Endothelial cell of coronary artery (primary cell): ENCODE measurements at places on chromosomes 16 and 17. TPM values are rescaled to one million over a fixed set of nuclear protein-coding genes. Genes with fewer than 3 reads are reported as not detected.

Gene BRIP1
- total RNA-seq: 5.1 and 6.4 TPM in 2 replicates

Gene GNG13
- total RNA-seq: not detected in 2 replicates

Gene PRSS8
- not detected in 2 replicates for total RNA-seq

Gene COX6A2
- total RNA-seq: not detected in 2 replicates

Gene HOXB7
- total RNA-seq: 0.90 and 2.2 TPM in 2 replicates

Gene PDILT
- not detected in 2 replicates for total RNA-seq

Gene TEDC2
- total RNA-seq: 4.1 and 6.3 TPM in 2 replicates

Gene SCNN1B
- under 0.01 TPM in 1 of 2 replicates, not detected in the other for total RNA-seq

Gene SOST
- not detected in 2 replicates for total RNA-seq

Gene RMI2
- total RNA-seq: 3.0 and 7.1 TPM in 2 replicates

Gene TP53TG3C
- not detected in 2 replicates for total RNA-seq

Gene TLCD2
- 1.1 and 1.6 TPM in 2 replicates for total RNA-seq

Gene BRICD5
- total RNA-seq: 1.6 and 2.4 TPM in 2 replicates

Gene KRTAP16-1
- total RNA-seq: not detected in 2 replicates

Gene CTU2
- 24.8 TPM in 2 replicates for total RNA-seq

Gene CD300LF
- not detected in 2 replicates for total RNA-seq

Gene RNF222
- not detected in 2 replicates for total RNA-seq

Gene CFAP52
- total RNA-seq: not detected in 2 replicates

Gene TBC1D3C
- 0.38 TPM in 1 of 2 replicates, not detected in the other for total RNA-seq

Gene TP53TG3F
- total RNA-seq: not detected in 2 replicates

Gene KRTAP17-1
- not detected in 2 replicates for total RNA-seq

Gene ACSM5
- not detected in 2 replicates for total RNA-seq

Gene KRTAP2-1
- not detected in 2 replicates for total RNA-seq

Gene SNAI3
- total RNA-seq: under 0.01 and 0.09 TPM in 2 replicates

Gene KRT12
- total RNA-seq: not detected in 2 replicates

Gene NKIRAS2
- 30.4 and 33.5 TPM in 2 replicates for total RNA-seq

Gene FBXO39
- 0.56 and 1.3 TPM in 2 replicates for total RNA-seq

Gene ERN2
- total RNA-seq: not detected in 2 replicates

Gene NOG
- total RNA-seq: 3.2 and 4.4 TPM in 2 replicates

Gene KRTAP1-1
- not detected in 2 replicates for total RNA-seq

Gene TMC8
- total RNA-seq: 0.09 TPM in 2 replicates

Gene CTRB2
- total RNA-seq: not detected in 2 replicates

Gene QPRT
- under 0.01 and 0.19 TPM in 2 replicates for total RNA-seq

Gene MPO
- not detected in 2 replicates for total RNA-seq

Gene ZNF624
- 3.8 and 5.1 TPM in 2 replicates for total RNA-seq

Gene TBC1D3
- not detected in 2 replicates for total RNA-seq

Gene SDK2
- 0.09 TPM in 1 of 2 replicates, not detected in the other for total RNA-seq

Gene LMF1
- total RNA-seq: 7.8 and 9.1 TPM in 2 replicates

Gene STX1B
- under 0.01 TPM in 2 replicates for total RNA-seq

Gene BCO1
- total RNA-seq: 0.09 TPM in 1 of 2 replicates, not detected in the other

Gene COPZ2
- total RNA-seq: 5.3 and 10.5 TPM in 2 replicates

Gene NLGN2
- 2.9 and 5.1 TPM in 2 replicates for total RNA-seq

Gene SRL
- under 0.01 TPM in 2 replicates for total RNA-seq

Gene E2F4
- 51.1 and 61.8 TPM in 2 replicates for total RNA-seq

Gene KRTAP4-9
- not detected in 2 replicates for total RNA-seq

Gene CCL5
- total RNA-seq: 0.09 and 0.18 TPM in 2 replicates

Gene KRTAP4-5
- not detected in 2 replicates for total RNA-seq
